ENCODE measurements at places on chromosomes 2 and 18.

- no peak for DNase-seq
Measured at GRCh38 chr2:3805201-3805939, 102.0 kb downstream of the DCDC2C start.

- DNase-seq, result no peak
Measured at GRCh38 chr2:61926531-61927477, 21.3 kb downstream of the COMMD1 start.

DNA sequence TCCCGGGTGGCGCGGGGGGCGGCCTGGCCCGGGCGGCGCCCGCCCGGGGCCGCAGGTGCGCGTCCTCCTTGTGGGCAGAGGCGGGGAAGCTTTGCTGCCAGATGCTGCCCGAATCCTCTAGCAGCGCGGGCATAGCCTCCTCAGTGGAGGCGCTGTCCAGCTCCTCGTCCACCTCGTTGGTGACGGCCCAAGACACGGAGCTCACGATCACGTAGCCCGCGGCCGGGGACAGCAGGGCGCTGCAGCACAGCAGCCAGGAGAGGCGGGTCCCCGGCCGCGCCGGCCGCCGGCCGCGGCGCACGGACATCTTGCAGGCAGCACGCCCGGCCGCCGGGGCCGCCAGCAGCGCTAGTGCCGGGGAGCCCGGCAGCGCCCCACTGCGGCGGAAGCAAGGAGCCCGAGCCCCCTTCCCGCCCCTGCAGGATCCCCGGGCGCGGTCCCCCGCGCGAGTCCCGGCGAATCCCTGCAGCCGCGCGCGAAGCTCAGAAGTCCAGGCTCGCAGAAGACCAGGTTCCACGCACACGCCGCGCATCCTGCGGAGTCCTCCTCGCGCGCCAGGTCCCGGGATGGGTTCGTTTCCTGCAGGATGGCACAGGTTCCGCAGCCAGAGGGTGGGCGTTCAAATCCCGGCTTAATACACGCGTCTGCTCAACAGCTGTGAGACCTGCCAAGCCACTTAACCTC lies at the start of gene CREG2:
Gene CREG2, minus strand, starts transcription at position 353 of the 684 bp plus-strand sequence. Its CDS starts 46 bp downstream, at position 307.
- DNase-seq, result peak; percentile 67

GRCh38 chr18:79436556-79437275 lies 41.0 kb downstream of the NFATC1 start:
- DNase-seq, result no peak

DNA sequence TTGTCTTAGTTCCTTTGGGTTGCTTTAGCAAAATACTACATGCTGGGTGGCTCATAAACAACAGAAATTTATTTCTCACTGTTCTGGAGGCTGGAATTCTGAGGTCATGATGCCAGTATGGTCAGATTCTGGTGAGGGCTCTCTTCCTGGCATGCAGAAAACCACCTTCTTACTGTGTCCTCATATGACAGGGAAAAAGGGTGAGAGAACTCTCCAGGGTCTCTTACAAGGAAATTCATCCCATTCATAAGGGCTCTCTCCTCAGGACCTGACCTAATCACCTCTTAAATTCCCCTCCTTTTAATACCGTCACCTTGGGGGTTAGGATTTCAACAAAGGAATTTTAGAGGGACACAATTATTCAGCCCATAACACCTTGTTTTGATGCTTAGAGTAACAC lies 243.1 kb upstream of the TNP1 start:
- no peak for DNase-seq

Measured in inflammatory macrophage treated with lipopolysaccharide for 4 hours (primary cell).